NCI-H774 (cell line): ENCODE measurements at places on chromosomes 4 and X.

DNA sequence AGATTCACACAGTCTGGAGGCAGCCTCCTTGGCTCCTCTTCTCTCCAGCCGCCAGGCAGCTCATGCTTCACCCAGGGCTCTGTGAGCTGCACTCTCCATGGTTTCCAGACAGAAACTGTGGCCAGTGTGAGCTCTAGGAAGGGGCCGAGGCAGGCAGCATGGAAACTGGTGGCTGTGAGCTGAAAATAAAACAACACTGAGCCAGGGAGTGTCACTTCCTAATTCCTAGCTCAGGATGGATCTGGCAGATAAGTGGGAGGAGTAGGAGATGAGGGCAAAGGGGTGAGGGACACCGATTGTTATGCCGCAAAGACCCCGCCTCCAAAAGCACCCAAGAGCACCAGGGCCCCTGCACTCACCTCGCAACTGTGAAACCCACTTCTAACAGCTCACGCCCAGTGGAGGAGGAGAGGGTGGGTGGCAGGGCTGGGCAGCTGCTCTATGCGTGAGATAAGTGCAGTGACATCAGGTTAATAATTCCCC is 69.8 kb downstream of the FHDC1 start:
- DNase-seq, result no peak

DNA sequence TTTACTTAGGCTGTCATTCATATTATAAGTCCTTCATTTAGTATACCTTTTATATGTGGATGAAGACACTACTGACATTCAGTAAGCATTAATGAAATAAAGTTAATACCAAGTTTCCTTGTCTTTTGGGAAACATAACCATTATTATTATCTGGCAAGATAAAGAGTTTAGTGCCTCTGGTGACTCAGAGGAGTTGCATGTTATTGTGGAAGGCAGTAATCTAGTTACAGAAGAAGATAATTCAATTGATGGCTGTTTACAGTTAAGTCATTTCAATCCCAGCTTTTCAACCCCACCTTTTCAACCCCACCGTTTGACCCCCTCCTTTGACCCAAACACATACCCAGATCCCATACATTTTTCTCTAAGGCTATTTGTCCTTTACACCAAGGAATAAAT is 143.8 kb downstream of the FANCB start:
- DNase-seq, result no peak

DNA sequence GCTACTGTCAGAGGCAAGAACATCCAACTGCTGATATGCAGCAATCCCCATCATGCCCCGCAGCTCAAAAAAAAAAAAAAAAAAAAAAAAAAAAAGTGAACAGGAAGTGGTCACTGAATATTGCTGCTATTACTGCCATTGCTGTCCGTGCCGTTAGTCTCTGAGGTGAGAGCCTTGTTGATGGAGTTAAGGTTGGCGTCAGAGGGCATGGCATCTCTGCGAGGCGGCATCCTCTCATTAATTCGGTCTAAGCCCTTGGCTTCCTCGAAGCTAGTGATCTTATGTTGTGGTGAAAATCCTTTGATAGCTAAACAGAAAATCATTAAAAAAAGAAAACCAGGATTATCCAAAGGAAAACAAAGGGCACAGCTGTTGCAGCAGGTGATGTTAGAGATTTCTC is 321.6 kb downstream of the PPP3CA start:
- no peak for DNase-seq

DNA sequence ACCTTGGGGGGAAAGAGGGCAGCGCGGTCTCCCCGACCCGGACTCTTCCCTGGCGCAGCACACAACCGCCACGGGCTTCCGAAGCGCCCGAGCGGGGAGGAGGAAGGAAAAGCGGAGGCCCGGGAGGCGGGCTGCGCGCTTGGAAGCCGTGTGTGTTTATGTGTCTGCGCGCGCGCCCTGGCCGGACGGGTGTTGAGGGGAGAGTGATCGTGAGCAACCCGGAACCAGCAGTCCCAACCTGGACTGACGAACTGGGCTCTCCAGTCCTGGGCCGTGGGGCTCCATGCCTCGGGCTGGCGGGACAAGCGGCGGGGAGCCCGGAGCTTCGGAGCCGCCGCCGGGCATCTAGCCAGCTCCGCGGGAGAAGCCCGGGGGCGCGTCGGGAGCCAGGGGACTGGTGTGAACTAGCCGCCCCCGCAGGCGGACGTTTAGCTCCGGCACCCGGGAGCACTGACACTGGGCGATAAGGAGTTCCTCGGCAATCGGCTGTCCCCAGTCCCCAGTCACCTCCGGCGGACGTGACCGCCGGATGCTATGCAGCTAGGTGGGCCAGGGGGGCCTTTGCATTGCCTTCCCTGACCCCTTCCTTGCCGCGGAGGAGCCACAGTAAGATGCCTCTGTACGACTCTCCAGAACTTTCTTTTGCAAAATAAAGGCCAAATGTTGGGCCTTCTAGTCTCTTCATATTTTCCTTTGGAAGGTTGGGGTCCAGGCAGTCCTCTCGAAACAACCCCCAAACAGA is 74.8 kb upstream of the BCOR start:
- no peak for DNase-seq
